ENCODE measurements at places on chromosomes 12 and 14.

- no peak for DNase-seq
Measured at GRCh38 chr14:22991852-22992251, 9.5 kb upstream of the AJUBA start.

- DNase-seq, result peak; percentile 86
Measured at GRCh38 chr12:109069307-109070271, 17.2 kb downstream of the USP30 start.

GRCh38 chr14:71923513-71923912 lies 8.7 kb upstream of the RGS6 start:
- DNase-seq, result no peak

DNA sequence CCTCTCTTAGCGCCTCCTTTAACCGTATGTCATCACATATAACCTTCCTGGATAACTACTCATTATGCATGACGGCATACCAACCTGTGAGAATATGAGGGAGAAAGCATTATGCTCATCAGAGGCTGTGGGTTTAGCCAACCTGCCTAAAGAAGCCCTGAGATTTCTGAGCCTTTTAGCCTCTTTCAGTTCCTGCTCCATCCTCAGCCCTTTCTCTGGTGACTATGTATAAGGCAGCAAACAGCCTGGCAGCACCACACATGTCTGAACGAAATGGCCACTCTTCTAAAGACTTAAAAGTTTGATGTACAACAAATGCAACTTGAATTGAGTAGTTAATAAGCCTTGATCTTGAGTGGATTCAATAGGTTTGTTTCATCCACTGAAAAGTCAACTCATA lies 64.8 kb upstream of the SOX5 start:
- no peak for DNase-seq

- DNase-seq, result no peak
Measured at GRCh38 chr14:52895000-52895399, 55.9 kb downstream of the FERMT2 start.

DNA sequence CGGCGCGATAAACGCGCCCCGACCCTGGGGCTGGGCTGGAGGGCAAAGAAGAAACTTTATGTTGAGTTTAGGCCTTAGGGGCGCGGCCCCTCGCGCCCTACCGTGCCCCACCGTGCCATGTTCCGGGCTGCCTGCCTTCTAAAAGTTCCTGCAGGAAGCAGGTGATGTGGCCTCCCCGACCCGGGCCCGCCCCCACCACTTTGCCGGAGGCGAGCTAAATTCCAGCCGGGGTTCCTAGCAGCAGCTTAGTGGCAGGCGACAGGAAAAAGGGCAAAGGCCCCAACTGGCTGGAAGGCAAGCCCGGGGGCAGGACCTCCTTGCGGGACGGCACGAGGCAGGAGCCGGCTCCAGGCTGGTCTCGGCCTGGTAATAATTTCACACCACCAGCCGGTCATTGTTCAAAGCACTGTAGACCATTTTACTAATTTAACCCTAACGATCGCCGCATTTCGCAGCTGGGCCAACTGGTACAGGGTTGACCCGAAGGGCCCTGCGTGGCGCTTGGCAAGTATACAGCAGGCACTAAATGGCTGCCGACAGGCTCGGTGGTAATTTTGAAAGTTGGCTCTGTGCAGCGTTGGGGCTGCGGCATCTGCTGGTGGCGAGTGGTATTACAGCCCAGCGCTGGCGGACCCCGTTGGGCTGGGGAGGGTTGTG lies 895 bp upstream of the CCDC88C start:
- DNase-seq, result peak; percentile 53

DNA sequence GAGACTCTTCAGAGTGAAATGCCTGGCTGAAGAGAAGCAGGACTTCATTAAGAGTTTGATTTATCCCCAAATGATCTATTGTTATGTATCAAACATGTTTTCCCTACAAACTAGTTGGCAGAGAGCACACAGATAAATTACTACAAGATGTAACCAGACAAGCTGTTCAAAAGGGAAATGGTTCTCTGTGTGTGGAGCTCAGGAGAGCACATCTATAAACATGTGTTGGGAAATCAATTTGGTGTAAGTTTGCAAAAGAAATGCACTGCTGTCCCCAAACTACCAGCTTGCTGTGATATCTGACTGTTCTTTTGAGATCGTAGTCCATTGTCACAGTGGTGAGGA lies 159.2 kb downstream of the PAH start:
- DNase-seq, result no peak

GRCh38 chr12:19482036-19482435 lies 42.7 kb downstream of the AEBP2 start:
- DNase-seq, result no peak

DNA sequence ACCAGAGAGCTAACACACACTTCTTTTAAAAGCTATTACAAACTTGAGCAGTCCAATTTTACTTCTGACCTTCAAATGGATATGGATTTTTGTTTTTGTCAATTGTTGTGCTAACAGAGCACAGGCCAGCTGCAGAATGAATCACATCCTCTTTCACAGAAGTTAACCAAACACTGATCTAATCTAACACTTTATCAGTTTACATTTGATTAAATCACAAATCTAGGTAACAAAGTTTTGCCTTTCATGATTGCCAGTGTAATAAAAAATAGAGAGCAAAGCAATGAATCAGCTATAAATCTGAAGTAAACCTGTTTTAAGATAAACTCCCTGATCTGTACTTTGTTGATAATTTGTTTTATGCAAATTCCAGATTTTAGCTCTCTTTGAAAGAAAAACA lies 273.1 kb upstream of the RGS6 start:
- DNase-seq, result peak; percentile 12

GRCh38 chr12:4621511-4621910 lies 27.3 kb downstream of the AKAP3 start:
- DNase-seq, result no peak

DNA sequence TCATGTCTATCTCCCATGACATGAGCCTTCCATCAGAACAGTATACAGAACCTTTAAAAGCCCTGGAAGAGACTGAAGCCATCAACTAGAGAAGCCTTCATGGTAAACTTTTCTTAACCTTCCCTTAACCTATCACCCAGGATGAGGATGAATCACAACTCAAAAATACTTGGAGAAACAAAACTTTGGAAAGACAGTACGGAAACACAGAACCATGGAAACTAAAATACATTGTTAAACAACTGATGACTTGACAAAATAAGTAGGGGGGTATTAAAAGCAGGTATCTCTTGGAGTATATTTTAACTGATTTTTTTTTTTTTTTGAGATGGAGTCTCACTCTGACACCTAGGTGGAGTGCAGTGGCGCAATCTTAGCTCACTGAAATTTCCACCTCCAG lies 8.7 kb downstream of the TM7SF3 start:
- DNase-seq, result no peak

GRCh38 chr12:121026274-121027045 lies 10.2 kb upstream of the C12orf43 start:
- DNase-seq, result peak; percentile 12

DNA sequence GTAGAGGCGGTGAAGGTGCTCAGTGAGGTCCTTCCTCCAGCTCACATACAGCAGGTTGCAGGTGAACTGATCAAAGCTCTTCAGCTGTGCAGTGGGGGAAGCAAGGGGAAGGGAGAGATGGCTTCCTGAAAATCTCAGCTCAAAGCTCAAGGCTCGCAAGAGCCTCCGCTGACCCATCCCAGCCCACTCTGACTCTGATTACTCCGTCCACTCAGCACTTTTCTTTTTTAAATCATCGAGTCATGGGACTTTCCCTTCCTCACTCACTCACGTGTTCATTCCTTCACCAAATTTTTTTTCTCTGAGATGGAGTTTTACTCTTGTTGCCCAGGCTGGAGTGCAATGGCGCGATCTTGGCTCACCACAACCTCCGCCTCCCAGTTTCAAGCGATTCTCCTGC lies 4.7 kb downstream of the ABCD4 start:
- no peak for DNase-seq

- DNase-seq, result no peak
Measured at GRCh38 chr14:101518611-101519473, 42.5 kb upstream of the DIO3 start.

- DNase-seq, result no peak
Measured at GRCh38 chr14:101098641-101099040, 195.1 kb upstream of the RTL1 start.

- no peak for DNase-seq
Measured at GRCh38 chr12:4152145-4152795, 121.3 kb upstream of the CCND2 start.

DNA sequence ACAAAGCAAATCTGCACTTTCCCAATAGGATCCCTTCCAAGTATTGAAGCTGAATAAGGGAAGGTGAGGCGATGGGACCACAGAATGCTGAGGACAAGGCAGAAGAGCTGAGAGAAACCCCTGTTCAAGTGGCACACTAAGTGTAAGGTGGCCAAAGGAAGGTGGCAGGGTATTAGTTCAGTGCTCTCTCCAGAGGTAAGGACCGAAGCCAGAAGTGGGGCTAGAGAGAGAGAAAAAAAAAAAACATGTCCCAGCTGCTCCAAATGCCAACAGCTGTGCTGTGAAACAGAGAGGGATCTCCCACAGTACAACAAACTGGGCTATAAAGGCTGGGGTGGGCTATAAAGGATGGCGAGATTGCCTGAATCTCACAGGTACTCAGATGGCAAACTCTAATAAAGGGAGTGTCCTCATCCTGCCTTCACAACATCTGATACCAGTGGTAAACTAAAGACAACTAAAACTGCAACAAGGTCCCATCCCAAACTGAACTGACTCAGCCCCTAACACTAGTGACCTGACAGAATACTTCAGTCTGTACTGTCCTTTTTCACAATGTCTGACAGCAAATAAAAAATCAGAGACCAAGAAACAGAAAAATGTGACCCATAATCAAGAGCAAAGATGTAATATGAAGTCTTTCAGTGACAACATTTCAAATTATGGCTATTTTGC lies 47.9 kb downstream of the CDK17 start:
- DNase-seq, result no peak

DNA sequence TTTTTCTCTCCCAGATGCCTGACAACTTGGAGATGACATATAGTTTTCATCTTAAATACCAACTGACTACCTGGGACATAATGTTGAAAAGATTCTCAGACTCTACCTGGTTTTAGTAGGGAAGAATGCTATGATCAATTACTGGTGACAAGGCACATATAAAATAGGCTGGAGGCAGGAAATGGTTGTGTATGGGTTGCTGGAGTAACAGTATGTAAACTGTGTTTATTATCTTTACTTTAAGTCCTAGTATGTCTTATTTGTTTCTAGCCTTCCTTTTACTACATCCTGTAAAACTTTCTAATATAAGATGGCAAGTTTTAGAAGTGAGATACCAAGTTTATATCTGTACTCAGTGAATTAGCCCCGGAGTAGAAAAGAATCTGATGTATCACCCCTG lies 98.1 kb downstream of the NUBPL start:
- DNase-seq, result no peak

GRCh38 chr14:50229681-50230080 lies 1.7 kb downstream of the SOS2 start:
- DNase-seq, result no peak

DNA sequence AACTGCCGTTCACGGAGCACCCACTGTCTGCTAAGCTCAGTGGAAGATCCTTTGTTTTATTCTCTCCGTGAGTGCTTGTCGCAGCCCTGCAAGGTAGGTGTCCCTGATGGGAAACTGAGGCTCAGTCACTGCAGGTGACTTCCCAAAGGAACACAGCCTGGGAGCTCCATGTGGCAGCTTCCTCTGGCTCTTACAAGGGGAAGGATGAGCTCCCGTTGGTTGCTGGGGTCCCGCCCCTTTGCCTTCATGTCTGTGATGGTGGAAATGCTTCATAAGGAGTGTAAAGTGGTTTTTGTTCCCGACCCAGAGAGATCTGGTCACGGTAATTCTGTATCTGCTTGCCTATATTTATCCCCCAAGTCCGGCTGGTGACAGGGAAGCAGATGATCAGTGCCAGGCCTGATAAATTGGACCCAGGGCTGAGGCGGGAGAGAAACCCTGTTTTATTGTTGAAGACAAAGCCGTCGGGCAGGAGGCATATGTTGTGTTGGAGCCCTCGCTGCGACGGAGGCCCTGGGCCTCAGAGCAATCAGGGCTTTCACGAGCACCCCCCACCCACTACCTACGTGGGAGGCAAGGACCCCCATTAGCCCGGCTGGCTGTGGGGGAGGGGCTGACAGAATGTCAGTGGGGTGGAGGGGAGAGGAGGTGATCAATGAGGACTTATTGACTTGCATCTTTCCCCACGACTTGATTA lies 91.9 kb downstream of the KIF26A start:
- DNase-seq, result no peak

GRCh38 chr12:10140001-10140400 lies 10.0 kb upstream of the CLEC7A start:
- peak; percentile 44 for DNase-seq

- no peak for DNase-seq
Measured at GRCh38 chr12:68231229-68231628, 5.6 kb upstream of the IL26 start.

GRCh38 chr14:94581127-94581999 lies at the start of gene SERPINA5:
Gene SERPINA5 (plus strand): TSS chr14:94581426. CDS start chr14:94587363, 5,937 bp downstream.
- DNase-seq, result peak; percentile 6

DNA sequence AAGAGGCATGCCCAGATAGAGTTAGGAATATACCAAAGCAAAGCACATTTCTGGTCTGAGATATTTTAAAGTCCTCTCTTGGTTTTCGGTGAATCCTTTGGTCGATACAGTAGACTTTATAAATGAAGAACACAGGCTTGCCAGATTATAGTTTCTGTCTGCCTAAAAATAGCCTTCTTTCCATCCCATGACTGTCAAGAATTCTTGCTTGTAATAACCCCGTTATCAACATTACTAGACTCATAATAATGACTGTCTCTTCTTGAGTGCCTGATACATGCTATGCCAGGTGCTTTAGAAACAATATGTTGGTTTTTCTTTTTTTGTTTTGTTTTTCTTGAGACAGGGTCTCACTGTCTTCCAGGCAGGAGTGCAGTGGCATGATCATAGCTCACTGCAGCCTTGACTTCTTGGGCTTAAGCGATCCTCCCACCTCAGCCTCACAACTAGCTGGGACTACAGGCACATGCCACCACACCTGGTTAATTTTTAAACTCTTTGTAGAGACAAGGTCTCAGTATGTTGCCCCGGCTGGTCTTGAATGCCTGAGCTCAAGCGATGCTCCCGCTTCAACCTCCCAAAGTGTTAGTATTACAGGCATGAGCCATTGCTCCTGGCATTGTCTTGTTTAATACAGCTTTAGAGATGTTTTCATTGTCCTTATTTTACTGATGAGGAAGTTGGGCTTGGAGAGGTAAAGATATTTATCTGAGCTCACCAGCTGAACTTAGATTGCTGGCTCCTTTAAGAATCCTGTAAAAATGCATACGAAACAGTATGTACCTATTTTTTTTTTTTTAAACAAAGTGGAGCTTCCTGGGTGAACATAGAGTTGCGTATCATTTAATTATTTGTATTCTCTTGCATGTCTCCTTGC lies 30.4 kb downstream of the CHST11 start:
- DNase-seq, result no peak

GRCh38 chr12:1766110-1766509 lies 54.3 kb upstream of the LRTM2 start:
- DNase-seq, result no peak

DNA sequence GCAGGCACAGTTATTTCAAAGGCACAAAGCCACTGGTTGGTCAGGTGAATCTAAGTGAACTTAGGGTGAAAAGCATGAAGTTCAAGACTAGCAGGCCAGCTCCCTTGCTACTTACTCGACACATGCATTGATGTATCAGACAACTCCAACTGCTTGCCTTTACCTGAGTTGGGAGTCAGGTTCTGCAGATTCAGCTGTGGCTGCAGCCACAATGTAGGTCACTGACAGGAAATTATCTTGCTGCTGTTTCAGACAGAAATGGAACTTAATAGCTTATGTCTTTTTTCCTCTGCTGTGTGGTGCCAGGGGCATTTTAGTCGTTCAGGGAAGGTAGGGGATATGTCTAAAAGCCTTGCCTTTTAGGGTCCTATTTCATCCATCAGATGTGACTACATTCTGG lies 125.6 kb upstream of the RPH3A start:
- no peak for DNase-seq

- DNase-seq, result no peak
Measured at GRCh38 chr12:54933376-54933775, 51.2 kb downstream of the TESPA1 start.

GRCh38 chr12:18981732-18982131 lies 147.8 kb upstream of the PLEKHA5 start:
- no peak for DNase-seq

Measured in LoVo (cell line).